GM06990 (cell line): ENCODE measurements at places on chromosomes 13 and 19.

- DNase-seq, result no peak
Observed at GRCh38 chr19:49497047-49497788, 984 bp downstream of the RPS11 start.

GRCh38 chr13:30158774-30159445, 148.4 kb downstream of the KATNAL1 start:
- DNase-seq, result no peak

DNA sequence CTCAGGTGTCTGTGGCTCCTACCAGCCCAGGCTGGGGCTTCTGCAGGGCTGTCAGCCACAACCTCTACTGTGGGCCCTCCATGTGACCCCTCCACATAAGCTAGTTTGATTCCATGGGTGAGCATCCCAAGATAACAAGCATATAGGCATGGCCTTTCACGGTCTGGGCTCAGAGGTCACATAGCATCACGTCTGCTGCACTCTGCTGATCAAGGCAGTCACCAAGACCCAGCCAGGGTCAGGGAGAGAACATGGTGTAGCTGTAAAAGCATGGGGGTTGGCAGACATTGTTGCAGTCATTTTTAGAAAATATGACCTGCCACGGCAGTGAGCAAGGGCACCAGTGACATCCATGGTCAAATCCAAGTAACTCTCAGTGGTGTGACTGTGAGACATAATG, 698.8 kb downstream of the UQCRFS1 start:
- no peak for DNase-seq

DNA sequence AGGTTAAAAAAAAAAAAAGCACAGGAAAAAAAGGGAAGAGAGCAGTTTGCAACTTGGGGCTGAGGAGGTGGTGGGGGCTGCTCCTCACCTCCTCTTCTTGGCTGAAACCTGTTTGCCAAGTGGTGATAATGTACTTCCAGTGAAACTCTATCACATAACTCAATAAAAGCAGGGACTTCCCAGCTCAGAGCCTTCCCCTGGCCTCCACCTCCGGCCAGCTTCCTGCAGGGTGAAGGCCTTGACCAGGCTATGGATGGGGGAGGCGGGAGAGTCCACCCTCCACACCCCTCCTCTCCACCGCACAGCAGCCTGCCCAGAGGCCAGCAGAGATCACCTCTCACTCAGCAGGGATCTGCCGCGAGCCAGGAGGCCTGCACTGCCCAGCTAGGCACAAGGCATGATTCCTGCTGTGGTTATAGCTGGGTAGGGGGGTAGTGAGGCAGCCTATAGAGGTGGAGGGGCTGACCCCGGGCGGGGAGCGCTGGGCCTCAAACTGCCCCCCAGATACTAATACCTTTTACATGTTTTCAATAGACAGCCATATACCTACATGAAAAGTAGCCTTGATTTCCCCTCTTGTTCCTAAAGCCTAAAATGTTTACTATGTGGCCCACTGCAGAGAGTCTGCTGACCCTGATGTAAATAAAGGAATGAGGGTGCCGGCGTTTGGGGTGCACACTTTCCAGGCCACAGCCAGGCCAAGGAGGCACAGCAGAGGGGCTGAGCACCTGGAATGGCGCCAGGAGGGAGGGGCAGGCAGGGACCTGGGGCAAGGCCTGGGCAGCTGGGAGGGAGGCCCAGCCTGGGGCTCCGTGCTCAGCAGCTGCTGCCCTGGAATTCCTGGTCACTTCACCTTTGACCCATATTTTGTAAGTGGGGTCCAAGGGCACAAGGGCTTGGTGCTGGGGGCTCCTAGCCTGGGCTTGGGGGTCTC, 10.3 kb downstream of the ZNF787 start:
- DNase-seq, result no peak

- DNase-seq, result no peak
Observed at GRCh38 chr19:52391135-52391534, 6.5 kb upstream of the ZNF528 start.
